ENCODE measurements at places on chromosomes 4 and X. TPM values are rescaled to one million over a fixed set of nuclear protein-coding genes. Genes with fewer than 3 reads are reported as not detected.

DNA sequence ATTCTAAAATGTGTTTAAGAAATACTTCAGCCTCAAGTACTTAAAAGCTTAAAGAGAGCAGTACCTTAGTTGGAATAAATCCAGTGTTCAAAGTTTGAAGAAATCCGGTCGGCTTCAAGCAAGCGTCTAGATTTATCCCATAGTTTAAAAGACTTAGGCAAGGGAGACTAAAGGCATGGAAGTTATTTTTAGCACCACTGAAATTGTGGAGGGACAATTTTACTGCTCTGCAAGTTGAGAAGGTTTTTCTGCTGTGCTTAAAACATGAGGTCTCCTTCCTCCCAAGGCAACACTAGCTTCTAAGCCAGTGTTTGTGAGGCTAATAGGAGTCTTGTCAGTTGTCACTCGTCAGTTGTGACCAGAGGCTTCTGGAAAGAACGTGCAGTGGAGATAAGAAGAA, 183.5 kb downstream of the MSL3 start:
- H3K27ac ChIP-seq, result no peak overlapping the region
- no peak for DNase-seq
- H3K36me3 ChIP-seq, result no peaks in the 10 kb centered on the region
- no peaks in the 10 kb centered on the region for H3K4me1 ChIP-seq
- H3K27me3 ChIP-seq, result no peaks in the 10 kb centered on the region
- no peak overlapping the region for H3K4me3 ChIP-seq

DNA sequence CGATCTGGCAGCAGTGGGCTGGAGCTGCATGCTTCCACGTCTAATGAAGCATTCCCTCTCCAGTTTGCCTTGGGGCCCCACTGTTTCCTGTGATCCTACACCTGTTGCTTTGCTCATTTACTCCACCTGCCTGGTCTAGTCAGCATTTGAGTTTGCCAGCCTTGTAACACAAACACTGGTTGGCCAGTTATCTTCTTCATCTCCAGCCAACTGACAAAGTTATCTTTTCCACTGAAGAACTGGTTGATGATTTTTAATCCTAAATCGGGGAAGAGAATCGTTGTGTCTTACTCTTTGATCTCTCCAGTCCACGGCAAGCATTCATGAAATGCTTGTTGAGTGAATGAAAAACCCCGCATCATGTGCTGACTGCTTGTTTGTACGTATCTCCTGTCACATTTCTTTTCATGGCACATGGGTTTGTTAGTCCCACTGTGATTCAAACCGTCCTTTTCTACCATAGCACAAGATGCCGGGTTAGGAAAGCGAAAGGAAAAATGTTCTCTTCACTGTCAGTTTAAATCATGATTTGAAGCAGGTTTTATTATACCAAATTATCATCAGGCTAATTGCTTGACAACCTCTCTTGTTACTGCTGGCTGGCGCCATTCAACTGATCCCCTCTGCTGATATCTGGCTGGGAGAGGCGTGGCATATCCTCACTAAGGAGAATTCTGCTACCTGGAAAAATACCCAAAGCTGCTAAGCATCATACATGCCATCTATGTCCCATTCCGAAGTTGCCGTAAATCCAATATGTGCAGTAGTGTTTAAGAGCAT, 144.8 kb downstream of the SHROOM3 start:
- H3K4me1 ChIP-seq, result peaks cover 4% of the 10 kb centered on the region
- no peaks in the 10 kb centered on the region for H3K27me3 ChIP-seq
- no peak overlapping the region for H3K27ac ChIP-seq
- H3K4me3 ChIP-seq, result no peak overlapping the region

DNA sequence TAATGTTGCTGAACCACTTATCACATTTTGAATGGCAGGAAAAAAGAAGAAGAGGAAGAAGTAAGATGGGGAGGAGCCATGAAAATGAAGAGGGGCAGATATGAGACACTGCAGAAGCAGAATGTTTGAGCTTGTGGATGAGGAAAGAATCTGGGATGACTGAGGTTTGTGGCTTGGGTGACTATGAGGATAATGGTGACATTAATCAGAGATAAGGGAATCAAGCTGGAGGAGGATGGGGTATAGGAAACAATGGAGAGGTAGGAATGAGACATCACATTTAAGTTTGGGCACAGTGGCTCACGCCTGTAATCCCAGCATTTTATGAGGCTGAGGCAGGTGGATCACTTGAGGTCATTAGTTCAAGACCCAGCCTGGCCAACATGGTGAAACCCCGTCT, 19.1 kb upstream of the PHF8 start:
- H3K27ac ChIP-seq, result no peak overlapping the region
- DNase-seq, result peak; percentile 6
- H3K27me3 ChIP-seq, result no peaks in the 10 kb centered on the region

GRCh38 chrX:110282922-110283321, 35.0 kb downstream of the AMMECR1 start:
- H3K4me1 ChIP-seq, result peaks cover 76% of the 10 kb centered on the region
- no peak for DNase-seq
- no peaks in the 10 kb centered on the region for H3K36me3 ChIP-seq
- no peaks in the 10 kb centered on the region for H3K27me3 ChIP-seq
- H3K4me3 ChIP-seq, result no peak overlapping the region

- no peak for DNase-seq
- H3K4me3 ChIP-seq, result no peak overlapping the region
- no peaks in the 10 kb centered on the region for H3K36me3 ChIP-seq
- H3K27me3 ChIP-seq, result no peaks in the 10 kb centered on the region
Observed at GRCh38 chr4:183599690-183600089, 59.3 kb downstream of the RWDD4 start.

GRCh38 chr4:3699678-3700077, 66.5 kb upstream of the ADRA2C start:
- no peak overlapping the region for H3K4me3 ChIP-seq
- H3K27me3 ChIP-seq, result peaks cover 9% of the 10 kb centered on the region
- H3K4me1 ChIP-seq, result no peaks in the 10 kb centered on the region
- no peak for DNase-seq
- H3K36me3 ChIP-seq, result no peaks in the 10 kb centered on the region
- no peak overlapping the region for H3K27ac ChIP-seq

- no peaks in the 10 kb centered on the region for H3K4me1 ChIP-seq
- H3K27me3 ChIP-seq, result no peaks in the 10 kb centered on the region
- no peak overlapping the region for H3K4me3 ChIP-seq
- no peak overlapping the region for H3K27ac ChIP-seq
Observed at GRCh38 chrX:66232296-66232695, 68.2 kb downstream of the HEPH start.

DNA sequence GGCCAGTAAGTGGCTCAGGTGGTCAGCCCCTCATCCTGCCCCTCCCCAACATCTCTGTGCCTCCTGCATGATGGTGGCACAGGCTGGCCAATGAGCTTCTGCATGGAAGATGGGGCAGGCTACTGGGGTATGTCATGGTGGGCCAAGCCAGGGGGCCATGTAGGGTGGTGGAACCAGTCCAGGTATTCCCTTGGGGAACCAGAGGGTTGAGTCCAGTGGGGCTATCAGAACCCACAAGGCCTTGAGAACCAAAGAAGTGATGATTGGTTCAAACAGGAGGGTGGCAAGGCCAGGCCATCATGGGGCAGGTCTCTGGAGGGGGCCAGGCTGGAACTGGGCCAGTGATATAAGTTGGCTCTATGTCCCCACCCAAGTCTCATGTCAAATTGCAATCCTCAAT, 18.8 kb upstream of the PPP2R2C start:
- no peak overlapping the region for H3K27ac ChIP-seq
- H3K36me3 ChIP-seq, result no peaks in the 10 kb centered on the region
- no peaks in the 10 kb centered on the region for H3K4me1 ChIP-seq
- H3K27me3 ChIP-seq, result peaks cover 8% of the 10 kb centered on the region
- H3K4me3 ChIP-seq, result no peak overlapping the region
- no peak for DNase-seq

DNA sequence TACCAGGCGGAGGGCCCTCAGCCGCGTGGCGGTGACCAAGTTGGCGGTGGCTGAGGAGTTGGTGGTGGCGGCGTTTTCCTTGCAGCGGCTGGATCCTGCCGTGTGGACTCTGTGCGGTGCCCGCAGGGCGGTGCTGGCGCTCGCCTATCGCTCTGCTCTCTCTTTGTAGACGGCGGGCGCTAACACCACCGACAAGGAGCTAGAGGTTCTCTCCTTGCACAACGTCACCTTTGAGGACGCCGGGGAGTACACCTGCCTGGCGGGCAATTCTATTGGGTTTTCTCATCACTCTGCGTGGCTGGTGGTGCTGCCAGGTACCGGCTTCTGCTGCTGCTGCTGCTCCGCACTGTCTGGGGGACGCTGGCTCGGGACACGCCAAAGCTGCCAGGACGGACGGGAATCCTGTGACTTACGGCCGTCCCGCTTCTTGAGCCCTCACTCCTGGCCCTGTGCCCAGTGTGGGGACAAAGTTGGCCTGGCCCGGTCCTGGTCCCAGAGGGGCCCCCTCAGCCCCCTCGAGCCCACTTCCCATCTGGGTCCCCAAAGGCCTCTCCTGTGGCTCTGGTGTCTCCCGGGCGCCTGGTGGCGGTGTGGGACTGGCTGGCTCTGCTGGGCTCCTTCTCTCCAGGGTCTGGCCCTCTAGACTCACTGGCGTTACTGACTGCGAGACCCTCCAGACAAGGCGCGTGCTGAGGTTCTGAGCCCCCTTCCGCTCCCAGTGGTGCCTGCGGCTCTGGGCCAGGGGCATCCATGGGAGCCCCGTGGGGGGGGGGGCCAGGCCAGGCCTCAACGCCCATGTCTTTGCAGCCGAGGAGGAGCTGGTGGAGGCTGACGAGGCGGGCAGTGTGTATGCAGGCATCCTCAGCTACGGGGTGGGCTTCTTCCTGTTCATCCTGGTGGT, 10.7 kb downstream of the FGFR3 start:
- no peak overlapping the region for H3K4me3 ChIP-seq
- DNase-seq, result no peak
- no peak overlapping the region for H3K27ac ChIP-seq
- no peaks in the 10 kb centered on the region for H3K27me3 ChIP-seq

- no peak overlapping the region for H3K27ac ChIP-seq
- no peak overlapping the region for H3K4me3 ChIP-seq
- no peak for DNase-seq
- H3K36me3 ChIP-seq, result no peaks in the 10 kb centered on the region
- H3K4me1 ChIP-seq, result no peaks in the 10 kb centered on the region
- H3K27me3 ChIP-seq, result no peaks in the 10 kb centered on the region
Observed at GRCh38 chrX:10939424-10939823, 171.7 kb upstream of the HCCS start.

DNA sequence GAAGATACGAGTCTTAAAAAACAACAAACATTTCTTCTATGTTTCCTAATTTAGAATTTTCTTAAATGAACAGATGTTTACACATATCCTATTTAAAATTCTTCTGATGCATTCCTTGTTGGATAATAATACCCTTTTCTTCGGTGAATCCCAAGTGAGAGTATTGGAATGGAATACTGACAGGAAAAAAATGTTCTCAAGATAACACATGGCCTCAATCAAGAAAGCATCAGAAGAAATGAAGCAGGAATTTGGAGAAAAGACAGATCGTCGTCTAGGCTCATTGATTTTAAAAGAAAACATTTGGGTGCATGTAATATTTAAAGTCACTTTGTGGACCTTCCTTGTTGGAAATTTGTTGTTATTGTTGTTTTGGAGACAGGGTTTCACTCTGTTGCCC, 196.9 kb upstream of the ANK2 start:
- no peaks in the 10 kb centered on the region for H3K27me3 ChIP-seq
- no peak overlapping the region for H3K27ac ChIP-seq
- no peak overlapping the region for H3K4me3 ChIP-seq
- H3K36me3 ChIP-seq, result no peaks in the 10 kb centered on the region

DNA sequence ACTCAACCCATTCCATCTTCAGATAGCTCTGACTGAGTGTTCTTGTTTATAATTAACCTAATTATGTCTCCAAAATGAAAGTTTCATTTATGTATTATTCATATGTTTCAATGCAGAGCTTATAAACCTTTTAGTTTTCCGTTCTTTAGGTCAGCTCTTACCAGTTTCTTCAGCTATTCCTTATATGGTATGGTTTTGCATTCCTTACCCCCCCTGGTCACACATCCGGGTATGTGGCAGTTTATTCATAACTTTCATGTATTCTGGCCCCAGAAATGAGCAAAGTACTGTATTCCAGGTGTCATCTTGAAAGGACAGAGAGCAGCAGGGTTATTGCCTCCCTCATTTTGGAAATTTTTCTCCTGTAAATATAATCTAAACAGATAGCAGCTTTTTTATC, 16.8 kb upstream of the IGSF1 start:
- no peaks in the 10 kb centered on the region for H3K4me1 ChIP-seq
- no peaks in the 10 kb centered on the region for H3K27me3 ChIP-seq
- no peaks in the 10 kb centered on the region for H3K36me3 ChIP-seq
- DNase-seq, result no peak
- no peak overlapping the region for H3K4me3 ChIP-seq

DNA sequence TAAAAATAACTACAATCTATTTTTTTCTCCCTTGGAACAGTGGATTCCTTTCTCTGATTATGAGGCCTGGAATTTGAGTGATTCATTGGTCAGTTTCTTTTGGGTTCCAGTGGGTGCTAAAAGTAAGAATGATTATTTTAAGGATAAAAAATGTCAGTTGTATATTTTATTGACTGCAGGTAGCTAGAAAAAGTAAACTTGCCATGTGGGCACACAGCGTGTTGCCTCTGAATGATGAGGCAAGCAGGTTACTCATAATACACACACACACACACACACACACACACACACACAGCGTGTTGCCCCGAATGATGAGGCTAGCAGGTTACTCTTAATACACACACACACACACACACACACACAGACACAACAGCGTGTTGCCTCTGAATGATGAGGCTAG, 13.8 kb downstream of the GALNT7 start:
- H3K27ac ChIP-seq, result peak overlapping the region; percentile 74
- peak; percentile 80 for DNase-seq
- H3K27me3 ChIP-seq, result no peaks in the 10 kb centered on the region
- no peaks in the 10 kb centered on the region for H3K36me3 ChIP-seq
- peak overlapping the region; percentile 59 for H3K4me3 ChIP-seq

- no peaks in the 10 kb centered on the region for H3K27me3 ChIP-seq
- H3K4me3 ChIP-seq, result no peak overlapping the region
- peak; percentile 84 for DNase-seq
Observed at GRCh38 chr4:78565971-78566372, 14.4 kb downstream of the ANXA3 start.

- H3K27me3 ChIP-seq, result no peaks in the 10 kb centered on the region
- H3K4me3 ChIP-seq, result no peak overlapping the region
- H3K4me1 ChIP-seq, result no peaks in the 10 kb centered on the region
- H3K36me3 ChIP-seq, result no peaks in the 10 kb centered on the region
- no peak for DNase-seq
Observed at GRCh38 chrX:100609591-100609990, 24.9 kb downstream of the TNMD start.

DNA sequence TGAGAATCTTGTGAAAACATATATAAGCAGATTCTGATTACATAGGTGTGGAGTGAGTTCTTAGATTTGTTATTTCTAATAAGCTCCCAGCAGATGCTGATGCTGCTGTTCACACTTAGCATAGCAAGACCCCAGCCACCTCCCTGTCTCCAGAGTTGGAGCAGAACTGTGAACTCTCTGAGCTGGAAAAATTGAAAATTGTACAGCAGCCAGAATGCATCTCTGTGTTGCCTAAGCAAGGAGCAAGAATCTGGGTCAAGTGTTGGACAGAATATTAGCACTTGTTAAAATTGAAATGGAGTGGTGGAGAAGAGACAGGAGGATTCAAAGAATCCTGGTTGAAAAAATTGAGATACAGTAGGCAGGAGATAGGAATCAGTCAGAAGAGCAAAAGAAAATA, 146.6 kb upstream of the FAM47C start:
- H3K4me3 ChIP-seq, result no peak overlapping the region
- no peak overlapping the region for H3K27ac ChIP-seq
- no peaks in the 10 kb centered on the region for H3K36me3 ChIP-seq
- no peak for DNase-seq
- no peaks in the 10 kb centered on the region for H3K27me3 ChIP-seq

The MAGEE1 gene
- total RNA-seq, result 1.1 TPM

The SULT1B1 gene
- 2.6 TPM for total RNA-seq

The TMPRSS11E gene
- not detected for total RNA-seq

The FUNDC1 gene
- 19.6 TPM for total RNA-seq

The SYNPO2 gene
- 4.3 TPM for total RNA-seq

The RPS6KA6 gene
- total RNA-seq, result 5.4 TPM

The CCDC149 gene
- 5.8 TPM for total RNA-seq

The CTBP1 gene
- 270 TPM for total RNA-seq

The ATOH1 gene
- not detected for total RNA-seq

The ZCCHC18 gene
- total RNA-seq, result 1.4 TPM

All from GM23248 (cell line).